ENCODE measurements at places on chromosomes 11 and 22.

DNA sequence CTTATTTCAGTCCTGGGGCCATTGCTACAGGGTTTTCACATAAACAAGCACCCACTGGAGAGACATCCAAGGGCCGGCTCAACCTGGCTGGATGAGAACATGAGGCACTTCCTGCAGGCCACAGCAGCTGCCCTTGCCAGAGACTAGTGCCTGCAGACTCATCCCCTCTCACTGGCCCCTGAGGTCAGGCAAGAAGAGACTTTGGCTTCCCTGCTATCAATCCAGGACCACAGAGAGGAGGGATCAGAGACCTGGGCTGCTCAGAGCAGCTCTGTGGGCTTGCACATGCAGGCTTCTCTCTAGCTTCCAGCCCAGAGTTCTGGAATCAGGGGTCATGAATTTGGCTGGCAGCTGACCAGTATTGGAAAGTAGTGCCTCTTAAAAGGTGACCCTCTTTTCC, 79.5 kb downstream of the CABIN1 start:
- no peak for DNase-seq

DNA sequence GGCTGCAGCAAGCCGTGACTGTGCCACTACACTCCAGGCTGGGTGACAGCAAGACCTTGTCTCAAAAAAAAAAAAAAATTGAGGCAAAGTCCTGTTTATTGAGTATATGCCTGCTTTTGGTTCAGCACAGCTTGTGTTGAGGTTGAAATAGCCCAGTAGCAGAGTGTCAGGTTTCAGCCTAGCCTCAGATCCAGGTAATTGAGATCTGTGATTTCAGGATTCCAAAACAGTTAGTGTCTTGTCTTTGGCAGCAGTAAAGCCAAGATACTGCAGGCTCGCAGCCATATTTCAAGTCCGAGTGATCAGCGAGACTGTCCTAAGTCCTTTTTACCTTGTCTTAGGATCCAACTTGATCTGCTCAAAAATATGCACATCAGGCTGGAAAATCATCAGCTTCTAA, 27.0 kb downstream of the CUL5 start:
- no peak for DNase-seq

GRCh38 chr22:36613958-36614357, 85.0 kb upstream of the EIF3D start:
- no peak for DNase-seq

DNA sequence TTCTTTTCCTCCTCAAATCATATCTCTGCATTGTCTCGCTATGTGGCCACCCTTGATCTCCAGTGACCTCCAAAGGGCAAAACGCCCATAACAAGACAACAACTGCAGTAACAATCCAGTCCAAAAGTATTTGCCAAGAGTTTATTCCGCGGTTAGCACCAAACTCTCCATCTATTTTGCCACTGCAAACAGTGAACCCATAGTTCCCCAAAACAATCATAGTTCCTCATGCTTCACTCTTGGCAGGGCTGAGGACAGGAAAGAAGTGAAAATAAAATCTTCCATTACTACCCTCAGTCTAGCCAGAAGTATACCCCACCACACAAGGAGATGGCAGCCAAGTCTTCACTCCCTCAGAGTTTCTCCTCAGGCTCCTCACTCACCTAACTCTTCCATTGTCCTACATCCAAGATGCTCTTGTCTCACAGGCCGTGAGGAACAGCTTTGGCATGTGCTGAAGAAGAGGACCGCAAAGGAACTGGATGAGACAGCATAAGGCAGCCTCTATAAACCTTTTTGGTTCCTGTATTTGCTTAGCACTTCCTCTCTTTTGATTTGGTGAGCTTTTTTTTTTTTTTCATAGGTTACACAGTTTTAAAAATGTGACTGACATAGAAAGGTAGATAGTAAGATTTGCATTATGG, at the start of gene LPXN:
TSS of gene LPXN (minus strand) at position 480 of the 644 bp plus-strand sequence. CDS start at position 396, 84 bp downstream.
- DNase-seq: peak; percentile 69

GRCh38 chr11:123742031-123742723, 717 bp upstream of the ZNF202 start:
- DNase-seq: no peak

DNA sequence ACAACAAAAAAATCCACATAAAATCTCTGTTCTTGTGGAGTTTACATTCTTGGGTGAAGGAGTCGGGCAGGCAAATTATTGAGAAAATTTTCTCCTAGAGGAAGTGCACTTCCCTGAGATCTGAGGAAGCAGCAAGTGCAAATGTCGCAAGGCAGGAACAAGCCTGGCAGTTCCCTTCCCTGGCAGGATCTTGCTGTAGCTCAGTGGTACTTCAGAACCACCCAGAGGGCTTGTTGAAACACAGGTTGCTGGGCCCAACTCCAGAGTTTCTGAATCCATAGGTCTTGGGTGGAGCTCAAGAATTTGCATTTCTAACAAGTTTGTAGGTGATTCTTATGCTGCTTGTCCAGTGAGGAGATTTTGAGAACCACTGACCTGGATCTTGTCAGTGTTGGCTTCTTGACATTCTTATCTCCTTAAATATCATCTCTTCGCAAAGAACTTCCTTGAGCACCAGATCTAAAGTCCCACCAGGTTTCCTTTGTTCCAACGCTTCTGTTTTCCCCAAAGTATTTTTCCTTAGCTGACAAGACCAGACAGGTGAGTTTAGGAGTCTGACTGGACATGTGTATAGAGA, 9.6 kb downstream of the QSER1 start:
- DNase-seq: no peak

DNA sequence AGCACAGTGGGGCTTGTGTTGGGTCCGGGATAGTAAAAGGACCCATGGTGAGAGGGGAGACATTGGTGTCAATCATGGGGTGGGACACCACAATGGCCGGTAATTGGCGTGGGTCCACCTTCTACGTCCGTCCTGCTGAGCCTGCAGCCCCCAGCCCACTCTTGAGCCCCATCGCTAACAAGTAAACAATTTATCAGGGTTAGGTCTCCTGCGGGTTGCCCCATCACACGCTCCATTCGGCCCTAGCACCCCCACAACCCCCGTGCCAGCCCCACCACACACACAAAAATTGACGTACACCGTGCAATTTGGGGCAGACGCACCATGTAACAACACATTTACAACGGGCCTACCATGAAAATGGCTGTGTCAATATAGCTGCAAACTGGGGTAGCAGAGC, 86.5 kb upstream of the HTATIP2 start:
- DNase-seq: no peak

- DNase-seq: no peak
Measured at GRCh38 chr22:45547731-45548130, 45.0 kb downstream of the FBLN1 start.

DNA sequence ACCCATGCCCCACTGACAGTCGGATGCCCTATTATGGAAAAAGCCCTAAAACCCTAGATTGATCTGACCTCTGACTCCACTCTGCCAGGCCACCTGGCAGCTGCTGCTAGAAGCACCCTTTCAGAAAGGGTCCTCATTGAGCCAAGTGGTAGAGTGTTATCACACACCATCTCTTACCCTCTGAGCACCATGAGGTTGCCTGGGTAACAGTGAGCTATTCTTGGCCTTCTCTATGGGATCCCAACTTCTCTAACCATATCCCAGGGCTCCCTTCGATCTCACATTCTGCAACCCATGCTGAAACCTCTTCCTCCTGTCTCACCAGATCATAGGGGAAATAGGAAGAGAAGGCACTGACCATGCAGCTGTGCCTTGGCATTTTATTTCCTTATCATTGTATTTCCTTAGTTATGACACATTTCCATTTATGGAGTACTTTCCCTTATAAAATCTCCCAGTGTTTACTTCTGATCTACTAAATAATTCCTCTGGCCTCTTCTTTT, 52.7 kb downstream of the MPPED2 start:
- DNase-seq: no peak

- no peak for DNase-seq
Measured at GRCh38 chr11:124745835-124746620, 6.0 kb downstream of the VSIG2 start.

- no peak for DNase-seq
Measured at GRCh38 chr22:26713823-26714449, 56.5 kb downstream of the MIAT start.

DNA sequence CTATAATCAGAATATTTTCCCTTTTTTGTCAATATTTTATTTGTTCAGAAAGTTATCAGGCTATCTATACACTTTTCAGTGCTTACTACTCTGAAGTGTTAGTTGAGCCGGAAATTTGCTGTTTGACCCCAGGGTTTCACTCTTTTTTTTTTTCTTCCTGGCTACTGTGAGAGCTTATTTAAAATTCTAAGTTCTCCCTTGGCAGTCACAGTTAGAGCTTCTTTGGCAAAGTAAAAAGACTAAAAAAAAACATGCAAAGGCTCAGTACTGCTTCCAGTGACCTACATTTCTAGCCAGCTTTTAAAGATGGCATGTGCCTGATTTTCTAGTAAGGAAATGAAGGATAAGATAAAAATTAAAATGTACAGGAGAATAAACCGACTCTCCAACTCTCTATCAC, 48.4 kb downstream of the ELP4 start:
- DNase-seq: peak; percentile 24

DNA sequence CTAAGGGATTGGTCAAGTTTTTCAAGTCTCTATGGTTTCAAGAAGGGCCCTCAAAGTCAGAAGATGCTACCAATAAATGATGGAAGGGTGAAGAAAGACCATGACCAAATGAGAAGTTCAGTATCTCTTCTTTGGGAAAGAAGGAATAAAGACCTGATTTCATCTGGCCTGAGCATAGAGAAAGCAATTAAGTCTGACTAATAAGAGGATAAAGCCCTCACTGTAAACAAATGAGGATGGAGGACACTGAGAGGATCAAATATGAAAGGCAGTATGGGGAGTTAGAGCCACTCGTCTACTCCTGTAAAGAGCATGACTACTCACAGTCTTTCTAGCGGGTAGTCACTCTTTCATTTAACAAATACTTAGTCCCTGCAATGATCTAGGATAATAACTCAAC, 44.6 kb downstream of the FAM168A start:
- no peak for DNase-seq

DNA sequence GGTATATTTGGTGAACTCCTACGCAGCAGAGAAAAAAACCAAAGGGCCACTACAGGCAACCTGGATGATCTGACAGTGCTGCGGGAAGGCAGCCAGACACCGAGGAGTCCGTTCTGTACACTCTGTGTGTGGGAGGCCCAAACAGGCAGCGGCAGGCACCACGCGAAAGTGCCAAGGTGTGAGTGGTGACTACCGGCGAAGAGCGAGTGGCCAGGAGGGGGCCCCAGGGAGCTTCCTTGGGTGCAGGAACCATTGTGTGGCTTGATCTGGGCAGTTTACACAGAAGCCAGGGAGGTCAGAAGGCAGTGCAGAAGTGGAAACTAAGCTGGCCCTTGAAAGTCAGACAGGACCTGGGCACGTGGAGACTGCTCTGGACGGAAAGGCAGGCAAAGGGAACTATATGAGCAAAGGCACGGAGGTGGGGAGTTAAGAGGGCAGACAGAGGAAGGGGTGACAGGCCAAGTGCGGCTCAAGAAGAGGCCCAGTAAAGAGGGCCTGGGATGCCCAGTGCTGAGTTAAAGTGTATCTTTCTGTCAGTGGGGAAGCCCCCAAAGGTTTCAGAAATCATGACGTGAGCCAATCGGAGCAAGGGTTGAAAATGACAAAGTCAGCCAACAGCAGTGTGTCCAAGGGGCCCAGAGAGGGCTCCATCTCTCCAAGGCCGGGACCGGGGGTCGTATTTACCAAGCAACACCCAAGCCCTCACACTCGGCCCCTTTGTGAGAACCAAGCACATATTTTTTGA, 10.6 kb downstream of the TMEM184B start:
- peak; percentile 43 for DNase-seq

GRCh38 chr22:38125038-38125610, 14.6 kb upstream of the BAIAP2L2 start:
- DNase-seq: no peak

GRCh38 chr11:27614092-27614491, 86.2 kb downstream of the BDNF start:
- DNase-seq: no peak

DNA sequence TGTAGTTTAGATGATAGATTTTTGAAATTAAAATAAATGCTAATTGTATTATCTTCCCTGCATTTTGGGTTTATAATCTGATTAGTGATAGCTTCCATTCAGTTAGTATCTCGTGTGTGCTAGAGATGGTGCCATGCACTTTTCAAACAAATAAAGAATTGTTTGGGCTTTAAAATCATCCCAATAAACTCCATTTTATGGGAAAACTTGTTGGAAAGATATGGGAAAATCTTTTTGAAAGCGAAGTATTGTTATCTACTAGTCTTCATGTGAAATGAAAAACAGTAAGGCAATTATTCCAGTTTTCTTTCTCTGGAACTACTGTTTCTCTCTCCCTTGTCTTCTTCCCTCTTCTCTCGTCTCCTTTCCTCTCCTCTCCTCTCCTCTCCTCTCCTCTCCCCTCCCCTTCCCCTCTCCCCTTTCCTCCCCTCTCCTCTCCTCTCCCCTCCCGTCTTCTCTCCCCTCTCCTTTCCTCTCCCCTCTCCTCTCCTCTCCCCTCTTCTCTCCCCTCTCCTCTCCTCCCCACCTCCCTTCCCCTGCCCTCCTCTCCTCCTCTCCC, 27.9 kb upstream of the MUC15 start:
- DNase-seq: no peak

GRCh38 chr11:126339863-126340434, 15.5 kb upstream of the ST3GAL4 start:
- no peak for DNase-seq

GRCh38 chr11:95358511-95359340, 127.7 kb upstream of the SESN3 start:
- DNase-seq: no peak

DNA sequence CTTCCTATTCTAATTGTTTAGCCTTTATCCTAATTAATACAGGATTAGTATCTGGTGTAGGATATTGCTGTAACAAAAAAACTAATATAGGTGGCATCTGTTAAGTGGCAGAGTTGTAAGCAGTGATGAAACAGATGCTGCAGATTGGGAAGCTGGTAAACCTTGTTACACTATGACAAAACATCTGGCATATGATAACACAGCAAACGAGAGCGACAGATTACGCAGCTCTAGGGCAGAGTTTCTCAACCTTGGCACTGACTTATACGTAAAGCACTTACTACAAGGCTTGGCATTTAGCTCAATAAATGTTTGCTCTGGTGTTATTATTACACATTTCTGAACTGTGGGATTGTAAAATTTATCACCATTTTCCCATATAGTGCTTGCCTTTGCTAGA, 137.0 kb downstream of the ATG16L2 start:
- no peak for DNase-seq

DNA sequence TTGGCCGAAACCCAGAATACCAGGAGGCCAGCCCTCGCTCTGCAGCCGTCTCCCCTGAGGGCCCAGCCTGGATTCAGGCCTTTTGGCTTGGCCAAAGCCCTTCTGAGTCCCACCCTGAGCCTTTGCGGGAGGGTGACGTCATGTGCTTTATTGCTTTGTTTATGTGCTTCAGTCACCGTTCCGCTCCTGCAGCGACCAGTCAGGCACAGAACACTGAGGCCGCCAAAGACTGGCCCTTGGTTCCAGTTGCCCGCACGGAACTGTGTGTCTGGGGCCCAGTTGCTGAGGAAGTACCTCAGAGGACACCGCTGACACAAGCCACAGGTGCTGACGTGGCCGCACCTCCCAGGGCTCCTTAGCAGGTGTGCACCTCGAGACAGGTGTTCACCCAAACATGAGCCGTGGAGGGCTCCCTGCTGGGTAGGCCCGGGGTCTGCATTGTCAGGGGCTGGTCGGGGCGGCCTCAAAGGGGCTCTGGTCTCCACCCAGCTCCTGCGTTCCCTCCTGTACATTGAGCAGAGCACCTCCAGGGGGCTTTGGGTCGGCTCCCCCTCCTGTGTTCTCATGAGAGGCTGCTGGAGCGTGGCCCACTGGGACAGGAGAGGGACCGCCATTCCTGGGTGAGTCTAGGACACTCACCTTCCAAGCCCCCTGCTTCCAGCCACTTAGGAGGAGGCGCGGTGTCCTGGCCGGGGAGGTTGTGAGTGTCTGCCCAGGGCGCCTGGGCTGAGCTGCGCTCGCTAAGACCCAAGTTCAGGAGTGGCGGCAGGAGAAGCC, 376.8 kb downstream of the TBC1D22A start:
- no peak for DNase-seq

All from putamen (tissue), 1 donor.